GM04503 (cell line): ENCODE measurements at places on chromosomes 6 and 20.

GRCh38 chr6:169045486-169045885 lies 208.2 kb downstream of the THBS2 start:
- DNase-seq: no peak

GRCh38 chr6:125346201-125346925 lies 44.6 kb upstream of the HDDC2 start:
- DNase-seq: no peak

DNA sequence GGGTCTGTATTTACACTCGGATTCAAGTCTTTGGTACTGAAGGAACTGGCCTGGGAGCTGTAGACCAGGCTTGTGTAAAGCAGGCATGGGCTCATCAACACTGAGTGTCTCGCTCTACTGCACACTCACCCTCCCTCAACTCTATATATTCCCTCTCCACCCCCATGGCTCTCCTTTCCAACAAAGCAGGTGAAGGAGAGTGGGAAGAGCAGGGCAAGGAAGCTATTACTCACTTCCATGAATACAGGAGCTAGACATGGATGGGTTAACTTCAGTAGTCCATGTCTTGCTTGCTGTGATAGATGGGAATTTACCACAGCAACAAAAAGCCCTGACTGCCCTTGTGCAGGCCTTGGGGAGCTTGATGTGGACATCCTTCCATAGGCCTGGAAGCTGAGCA lies 20.7 kb upstream of the SLC2A12 start:
- DNase-seq: no peak

DNA sequence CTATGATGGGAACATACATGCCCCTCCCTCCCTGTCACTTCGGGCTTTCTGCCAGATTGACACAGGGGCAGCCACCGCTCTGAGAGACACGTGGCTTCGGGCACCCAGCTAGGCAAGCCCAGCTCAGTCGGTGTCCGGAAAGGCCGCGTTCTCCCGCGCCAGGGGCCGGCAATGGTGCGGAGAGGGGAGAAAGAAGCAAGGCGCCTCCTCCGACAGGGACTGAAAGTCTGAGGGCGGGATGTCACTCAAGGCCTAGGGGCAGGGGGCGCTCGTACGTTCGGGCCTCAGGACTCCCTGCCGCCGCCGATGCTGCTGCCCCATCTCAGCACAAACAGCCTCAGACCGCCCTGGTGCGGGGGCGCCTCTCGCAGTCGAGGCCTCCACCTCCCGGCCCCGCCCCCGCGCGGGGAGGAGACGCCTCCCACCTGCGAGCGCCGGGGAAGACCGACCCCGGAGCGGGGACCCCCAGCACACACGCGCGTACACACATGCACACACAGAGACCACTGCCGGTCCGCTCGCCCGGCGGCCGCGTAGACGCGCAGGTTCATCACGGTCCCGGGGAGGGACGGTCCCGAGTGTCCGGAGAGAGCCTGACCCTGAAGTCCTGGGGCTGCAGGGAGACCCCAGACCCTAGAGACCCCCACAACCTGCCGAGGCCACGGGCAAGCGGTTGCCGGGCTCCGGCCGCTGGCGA lies 1.9 kb downstream of the GRM4 start:
- no peak for DNase-seq

DNA sequence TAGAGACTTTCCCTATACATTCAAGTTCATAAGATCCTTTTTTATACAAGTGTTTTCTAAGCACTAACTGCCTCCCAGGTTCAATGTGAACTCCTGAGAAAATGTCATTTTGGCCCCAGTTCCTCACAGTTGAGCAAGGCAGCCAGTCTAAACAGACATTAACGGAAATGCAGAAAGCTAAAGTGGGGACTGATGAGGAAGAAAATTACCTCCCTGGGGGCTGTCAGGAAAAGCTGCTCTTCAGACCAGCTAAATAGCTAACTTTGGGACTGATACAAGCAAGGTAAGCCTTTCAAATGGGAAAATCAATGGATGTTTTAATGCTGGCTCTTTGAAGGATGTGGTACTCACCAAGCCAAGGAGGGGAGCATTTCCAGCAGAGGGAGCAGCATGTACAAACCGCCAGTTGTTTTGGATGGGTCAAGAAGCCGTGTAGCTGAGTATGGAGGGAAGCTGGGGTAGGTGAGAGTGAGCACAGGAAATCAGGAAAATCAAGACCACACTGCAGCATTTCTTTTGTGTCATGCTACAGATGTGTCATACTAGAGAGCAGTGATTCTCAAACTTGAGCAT lies 180.8 kb upstream of the CHD6 start:
- DNase-seq: no peak

- DNase-seq: no peak
Measured at GRCh38 chr6:155895641-155896040, 440.0 kb upstream of the NOX3 start.

- DNase-seq: no peak
Measured at GRCh38 chr6:227074-227782, 65.1 kb upstream of the DUSP22 start.

GRCh38 chr20:59652381-59652780 lies 48.0 kb downstream of the PHACTR3 start:
- no peak for DNase-seq

DNA sequence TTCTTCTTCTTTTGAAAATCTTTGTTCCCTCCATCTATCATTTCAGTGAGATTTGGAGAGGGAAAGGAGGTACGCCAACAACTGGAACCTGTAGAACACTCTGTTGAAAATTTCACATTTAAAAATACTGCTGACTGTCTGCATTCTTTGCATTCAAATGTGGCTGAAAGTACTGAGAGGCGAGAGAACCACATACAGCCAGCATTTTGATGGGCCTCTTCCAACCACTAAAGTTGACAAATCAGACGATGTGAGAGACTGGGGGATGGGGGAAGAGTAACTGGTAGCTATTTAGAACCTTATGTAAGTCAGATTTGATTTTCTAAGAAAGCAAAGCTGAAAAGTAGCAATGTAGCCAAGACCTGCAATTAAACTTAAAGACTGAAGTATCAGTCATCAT lies 77.5 kb downstream of the FKBP5 start:
- DNase-seq: peak; percentile 43

DNA sequence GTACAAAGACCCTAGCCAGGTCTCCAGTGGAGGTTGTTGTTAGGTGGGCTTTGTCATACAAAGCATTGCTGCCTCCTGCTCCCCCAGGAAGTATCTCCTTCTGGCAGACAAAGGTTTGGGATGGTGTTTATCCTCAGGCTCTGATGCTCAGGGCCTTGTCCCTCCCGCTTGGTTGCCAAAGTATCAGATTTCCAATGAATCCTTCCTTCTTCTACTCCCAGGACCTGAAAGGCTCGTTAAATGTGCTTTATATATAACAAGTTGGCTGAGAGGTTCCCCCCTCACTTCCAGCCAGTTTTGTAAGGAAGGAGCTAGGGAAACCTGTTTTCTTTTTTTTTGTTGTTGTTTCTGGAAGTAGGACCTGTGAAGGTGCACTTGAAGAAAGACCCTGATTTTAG lies 14.4 kb downstream of the PTK7 start:
- no peak for DNase-seq

DNA sequence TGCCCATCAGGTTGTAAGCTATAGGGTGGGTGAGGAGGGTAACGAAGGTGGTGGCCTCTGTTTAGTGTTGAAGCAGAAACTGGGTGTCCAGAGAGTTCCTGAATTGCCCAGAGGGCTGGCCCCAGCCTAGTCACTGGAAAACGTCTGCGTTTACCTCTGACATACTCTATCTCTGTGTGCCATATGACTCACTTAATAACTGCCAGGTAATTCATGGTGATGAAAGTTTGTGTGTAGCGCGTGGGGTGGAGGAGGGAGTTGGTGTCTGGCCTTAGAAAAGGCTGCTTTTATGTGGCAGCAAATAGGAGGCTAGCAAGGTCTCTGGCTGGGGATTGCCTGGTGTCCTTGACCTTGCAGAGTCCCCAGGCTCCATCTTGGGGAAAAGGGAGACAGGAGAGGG lies 47.3 kb downstream of the SLC35D3 start:
- DNase-seq: no peak

DNA sequence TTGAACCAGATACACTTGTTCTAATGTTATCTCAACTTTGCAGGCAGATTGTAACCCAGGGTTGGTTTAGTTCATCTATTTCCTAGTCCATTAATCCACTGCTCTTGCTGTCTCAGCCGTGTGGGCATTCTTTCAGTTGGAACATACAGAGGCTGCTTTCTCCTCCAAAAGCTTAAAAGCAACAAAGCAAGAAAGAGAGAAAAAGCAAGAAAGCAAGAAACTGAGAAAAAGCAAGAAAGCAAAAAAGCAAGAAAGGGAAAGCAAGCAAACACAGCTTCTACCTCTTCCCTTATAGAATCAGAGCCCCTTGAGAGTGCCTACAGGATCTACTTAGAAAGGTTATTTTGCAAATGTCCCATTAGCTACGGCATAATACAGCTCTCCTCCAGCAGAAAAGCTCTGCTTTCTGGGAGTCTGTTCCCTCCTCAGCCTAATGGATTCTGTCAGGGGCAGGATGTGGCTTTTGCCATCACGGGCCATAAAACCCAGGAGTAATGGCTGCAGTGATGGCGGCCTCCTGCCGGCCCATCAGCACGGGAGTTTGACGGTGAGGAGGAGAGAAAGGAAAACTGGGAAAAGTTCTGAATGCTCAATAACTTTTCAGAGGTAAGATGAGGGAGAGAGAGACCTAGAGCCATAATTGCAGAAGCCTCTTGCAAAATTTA lies 156.8 kb upstream of the JARID2 start:
- DNase-seq: no peak

GRCh38 chr6:51934098-51934497 lies 153.3 kb downstream of the PKHD1 start:
- DNase-seq: no peak

DNA sequence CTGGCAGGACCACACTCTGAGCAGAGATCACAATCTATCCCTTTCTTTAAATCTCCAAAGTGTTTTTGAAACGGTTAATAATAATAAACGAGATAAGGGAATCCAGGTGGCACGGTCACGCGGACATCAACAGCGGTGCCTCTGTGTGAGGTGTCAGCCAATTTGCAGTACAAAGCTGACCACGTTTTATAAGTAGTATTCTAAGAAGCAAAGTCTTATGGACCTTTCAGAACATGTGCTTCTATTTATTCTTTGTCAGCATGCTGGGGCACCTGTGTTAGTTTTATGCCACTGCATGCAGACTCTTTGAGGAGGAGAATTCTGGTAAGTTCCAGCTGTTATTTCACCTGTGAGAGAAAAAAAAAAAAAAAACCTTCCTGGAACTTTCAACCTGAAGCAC lies 39.0 kb upstream of the EXOC2 start:
- DNase-seq: no peak

DNA sequence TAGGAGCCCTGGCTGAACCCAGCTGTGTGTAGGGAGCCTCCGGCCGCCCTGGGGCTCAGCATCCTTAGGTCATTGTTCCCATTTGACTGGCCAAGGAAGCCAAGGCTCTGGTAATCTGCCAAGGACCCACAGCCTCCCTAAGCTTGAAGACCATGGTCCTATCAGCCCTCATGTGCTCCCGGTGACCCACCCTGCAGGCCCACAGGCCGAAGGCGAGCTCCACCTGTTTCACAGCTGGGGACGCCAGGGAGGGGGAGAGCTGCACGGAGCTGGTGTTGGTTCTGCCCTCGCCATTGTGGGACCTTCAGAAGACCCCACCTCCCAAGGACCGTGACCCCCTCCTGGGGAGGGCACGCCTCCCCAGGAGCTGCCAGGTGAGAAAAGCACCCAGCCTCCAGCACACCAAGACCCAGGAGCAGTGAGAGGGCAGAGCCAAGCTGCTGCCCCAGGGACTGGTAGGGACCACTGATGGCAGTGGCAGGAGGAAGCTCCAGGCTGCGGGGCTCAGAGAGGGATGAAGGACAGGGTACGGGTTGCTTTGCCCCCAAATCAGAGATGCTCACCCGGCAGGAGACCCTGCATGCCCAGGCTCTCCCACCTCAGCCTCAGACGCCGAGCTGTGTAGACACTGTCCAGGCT lies 30.7 kb upstream of the MRGBP start:
- no peak for DNase-seq

- DNase-seq: peak; percentile 15
Measured at GRCh38 chr6:136284909-136285308, 4.7 kb downstream of the BCLAF1 start.

- no peak for DNase-seq
Measured at GRCh38 chr6:160388922-160389321, 40.7 kb downstream of the SLC22A3 start.

DNA sequence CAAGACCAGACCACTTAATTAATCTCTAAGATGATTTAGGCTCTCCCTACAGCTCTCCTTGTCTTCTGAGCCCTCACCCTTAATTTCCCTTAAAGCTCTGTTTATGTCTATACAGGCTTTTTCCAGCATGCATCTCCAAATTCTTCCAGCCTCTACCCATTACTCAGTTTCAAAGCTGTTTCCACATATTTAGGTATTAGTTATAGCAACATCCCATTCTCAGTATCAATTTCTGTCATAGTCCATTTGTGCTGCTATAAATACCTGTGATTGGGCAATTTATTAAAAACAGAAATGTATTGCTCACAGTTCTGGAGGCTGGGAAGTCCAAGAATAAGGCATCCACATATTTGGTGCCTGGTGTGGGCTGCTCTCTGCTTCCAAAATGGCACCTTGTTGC lies 2.3 kb upstream of the SERPINB1 start:
- DNase-seq: no peak

DNA sequence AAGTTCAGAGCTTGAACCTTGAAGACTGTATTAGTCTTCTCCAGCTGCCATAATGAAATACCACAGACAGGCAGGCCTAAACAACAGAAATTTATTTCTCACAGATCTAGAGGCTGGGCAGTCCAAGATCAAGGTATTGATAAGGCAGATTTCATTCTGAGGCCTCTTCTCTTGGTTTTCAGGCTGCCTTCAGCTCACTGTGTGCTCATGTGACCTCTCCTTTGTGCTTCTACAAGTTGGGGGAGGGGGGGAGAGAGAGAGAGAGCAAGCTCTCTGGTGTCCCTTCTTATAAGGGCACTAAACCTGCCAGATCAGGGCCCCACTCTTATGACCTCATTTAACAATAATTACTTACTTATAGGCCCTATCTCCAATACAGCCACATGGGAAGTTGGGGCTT lies 102.6 kb upstream of the RSPO3 start:
- DNase-seq: no peak

DNA sequence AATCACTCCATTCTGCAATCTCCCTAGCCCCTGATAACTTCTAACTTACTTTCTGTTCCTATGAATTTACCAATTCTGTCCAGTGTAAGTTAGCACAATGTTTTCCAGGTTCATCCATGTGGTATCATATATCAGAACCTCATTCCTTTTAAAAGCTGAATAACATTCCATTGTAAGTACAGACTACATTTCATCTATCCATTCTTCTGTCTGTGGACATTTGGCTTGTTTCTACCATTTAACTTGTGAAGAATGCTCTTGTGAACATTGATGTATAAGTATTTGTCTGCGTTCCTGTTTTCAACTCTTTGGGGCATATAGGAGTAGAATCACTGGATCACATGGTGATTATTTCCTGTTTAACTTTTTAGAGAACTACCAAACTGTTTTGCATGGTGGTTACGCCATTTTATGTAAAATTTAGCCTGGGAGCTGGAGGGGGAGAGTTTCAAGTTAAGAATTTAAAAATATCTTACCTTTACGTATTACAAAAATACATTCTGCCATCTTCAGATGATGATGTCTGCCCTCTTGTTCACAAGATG lies 156.5 kb downstream of the BTBD3 start:
- DNase-seq: no peak
